Left cardiac atrium (tissue), 4 donors: ENCODE measurements at places on chromosomes 1 and 21.

GRCh38 chr1:231407547-231408396, 14.3 kb downstream of the EGLN1 start:
- DNase-seq, result no peak

GRCh38 chr1:147585640-147586383, 44.5 kb downstream of the BCL9 start:
- DNase-seq, result no peak

DNA sequence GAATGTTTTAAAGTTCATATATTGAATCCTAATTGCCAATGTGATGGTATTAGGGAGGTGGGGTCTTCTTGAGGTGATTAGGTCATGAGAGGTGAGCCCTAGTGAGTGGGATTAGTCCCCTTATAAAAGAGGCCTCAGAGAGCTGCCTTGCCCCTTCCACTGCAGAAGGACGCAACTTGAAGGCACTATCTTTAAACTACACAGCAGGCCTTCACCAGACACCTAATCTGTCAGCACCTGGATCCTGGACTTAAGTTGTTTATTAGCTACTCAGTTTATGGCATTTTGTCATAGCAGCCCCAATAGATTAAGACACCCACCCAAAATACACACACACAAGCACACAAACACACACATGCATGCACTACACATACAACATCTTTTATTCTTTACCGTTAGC, 61.4 kb downstream of the DAB1 start:
- no peak for DNase-seq

- DNase-seq, result no peak
Observed at GRCh38 chr21:37455504-37455911, 88.9 kb downstream of the DYRK1A start.

GRCh38 chr1:244444854-244445253, 6.9 kb downstream of the ADSS2 start:
- no peak for DNase-seq

DNA sequence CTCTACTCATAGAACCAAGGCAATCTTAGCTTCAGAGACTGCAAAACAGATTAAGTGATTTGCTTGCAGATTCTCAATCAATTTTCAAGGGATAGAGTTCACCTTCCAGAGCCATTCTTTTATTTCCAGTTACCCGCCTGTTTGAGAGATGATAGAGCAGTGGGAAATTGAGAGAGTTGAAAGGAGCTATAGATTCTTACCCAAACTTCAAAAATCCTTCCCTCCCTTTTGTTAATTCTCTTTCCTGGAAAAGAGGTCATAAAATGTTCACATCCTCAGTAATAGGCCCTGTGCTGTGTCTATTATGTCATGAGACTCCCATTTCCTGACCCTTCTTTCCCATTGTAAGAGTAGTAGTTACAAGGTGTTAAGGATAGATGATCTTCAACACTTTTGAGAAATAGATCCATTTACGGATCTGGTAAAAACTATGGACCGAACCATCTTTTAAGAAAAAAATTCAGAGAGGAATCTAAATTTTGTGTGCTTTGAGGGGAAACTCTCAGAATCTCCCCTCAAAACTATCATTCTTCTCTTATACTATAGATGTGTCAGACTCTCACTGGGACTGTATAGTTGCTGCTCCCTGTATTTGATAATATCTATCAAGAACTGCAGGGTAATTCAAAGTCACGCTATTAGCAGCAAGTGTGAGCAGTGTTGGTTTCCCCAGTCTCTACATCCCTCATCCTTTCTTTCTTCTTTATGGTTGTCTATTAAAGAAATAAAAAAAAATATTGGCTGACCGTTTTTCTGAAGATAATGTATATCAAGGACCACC, 8.0 kb downstream of the RGS4 start:
- DNase-seq, result no peak

- DNase-seq, result no peak
Observed at GRCh38 chr1:1302951-1303509, 4.7 kb downstream of the ACAP3 start.

GRCh38 chr1:182255494-182255893, 136.1 kb downstream of the GLUL start:
- DNase-seq, result no peak

GRCh38 chr1:31423418-31423947, 10.5 kb downstream of the SERINC2 start:
- no peak for DNase-seq

- DNase-seq, result no peak
Observed at GRCh38 chr1:31764312-31765040, at the start of gene ADGRB2. Gene ADGRB2, minus strand, starts transcription at chr1:31764340. Its CDS starts 7,119 bp downstream, at chr1:31757221.

DNA sequence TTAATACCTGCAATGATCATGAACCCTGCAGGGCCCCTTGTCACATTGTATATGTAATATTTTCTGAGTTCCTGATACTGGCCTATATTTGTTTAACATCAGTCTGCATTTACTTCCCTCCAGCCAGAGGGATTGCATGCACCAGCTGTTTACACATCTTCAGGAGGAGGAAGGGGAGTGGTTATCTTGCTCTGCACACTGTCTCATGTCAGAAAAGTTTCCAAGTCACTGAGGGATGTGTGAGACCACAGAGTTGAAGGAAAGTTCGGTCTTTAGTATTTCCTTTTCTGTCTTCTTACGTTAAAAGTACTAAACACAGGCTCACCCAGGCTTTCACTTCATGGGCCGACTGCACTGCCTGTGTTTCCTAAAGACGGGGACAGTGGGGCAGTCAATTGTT, 574.1 kb downstream of the LMO4 start:
- no peak for DNase-seq

GRCh38 chr1:2242814-2243725, 15.0 kb downstream of the SKI start:
- peak; percentile 58 for DNase-seq
